Tibial nerve (tissue), 4 donors: ENCODE measurements at places on chromosomes 6 and 20.

- H3K27me3 ChIP-seq = no peaks in the 10 kb centered on the region
- no peaks in the 10 kb centered on the region for H3K36me3 ChIP-seq
- H3K4me3 ChIP-seq = no peak overlapping the region
- DNase-seq = no peak
These were observed 32.7 kb downstream of the WDR27 start for GRCh38 chr6:169669147-169669546.

DNA sequence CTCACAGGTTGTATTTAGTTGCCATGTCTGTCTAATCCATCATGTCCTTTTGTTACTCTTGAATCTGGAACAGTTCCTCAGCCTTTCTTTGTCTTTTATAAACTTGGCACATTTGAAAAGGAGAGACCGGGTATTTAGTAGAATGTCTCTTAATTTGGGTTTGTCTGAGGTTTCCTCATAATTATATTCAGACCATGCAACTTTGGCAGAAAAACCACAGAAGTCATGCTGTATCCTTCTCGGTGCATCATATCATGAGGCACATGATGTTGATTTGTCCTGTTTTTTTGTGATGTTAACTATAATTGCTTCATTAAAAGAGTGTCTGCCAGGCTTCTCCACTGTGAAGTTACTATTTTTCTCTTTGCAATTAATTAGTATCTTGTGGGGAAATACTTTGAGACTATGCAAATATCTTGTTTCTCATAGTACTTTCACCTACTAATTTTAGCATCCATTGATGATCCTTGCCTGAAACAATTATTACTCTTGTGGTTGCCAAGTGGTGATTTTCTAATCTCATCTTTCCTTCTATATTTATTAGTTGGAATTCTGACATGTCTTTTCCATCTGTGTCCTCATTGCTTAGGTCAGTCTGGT, 837.3 kb downstream of the DHX35 start:
- no peaks in the 10 kb centered on the region for H3K4me1 ChIP-seq
- H3K27ac ChIP-seq = no peak overlapping the region
- no peaks in the 10 kb centered on the region for H3K36me3 ChIP-seq
- no peaks in the 10 kb centered on the region for H3K27me3 ChIP-seq
- no peak for DNase-seq

GRCh38 chr6:104526376-104526775, 333.3 kb downstream of the HACE1 start:
- no peaks in the 10 kb centered on the region for H3K36me3 ChIP-seq
- no peak for DNase-seq
- peak overlapping the region; percentile 51 for H3K27ac ChIP-seq
- H3K27me3 ChIP-seq = no peaks in the 10 kb centered on the region
- peak overlapping the region; percentile 28 for H3K4me3 ChIP-seq

DNA sequence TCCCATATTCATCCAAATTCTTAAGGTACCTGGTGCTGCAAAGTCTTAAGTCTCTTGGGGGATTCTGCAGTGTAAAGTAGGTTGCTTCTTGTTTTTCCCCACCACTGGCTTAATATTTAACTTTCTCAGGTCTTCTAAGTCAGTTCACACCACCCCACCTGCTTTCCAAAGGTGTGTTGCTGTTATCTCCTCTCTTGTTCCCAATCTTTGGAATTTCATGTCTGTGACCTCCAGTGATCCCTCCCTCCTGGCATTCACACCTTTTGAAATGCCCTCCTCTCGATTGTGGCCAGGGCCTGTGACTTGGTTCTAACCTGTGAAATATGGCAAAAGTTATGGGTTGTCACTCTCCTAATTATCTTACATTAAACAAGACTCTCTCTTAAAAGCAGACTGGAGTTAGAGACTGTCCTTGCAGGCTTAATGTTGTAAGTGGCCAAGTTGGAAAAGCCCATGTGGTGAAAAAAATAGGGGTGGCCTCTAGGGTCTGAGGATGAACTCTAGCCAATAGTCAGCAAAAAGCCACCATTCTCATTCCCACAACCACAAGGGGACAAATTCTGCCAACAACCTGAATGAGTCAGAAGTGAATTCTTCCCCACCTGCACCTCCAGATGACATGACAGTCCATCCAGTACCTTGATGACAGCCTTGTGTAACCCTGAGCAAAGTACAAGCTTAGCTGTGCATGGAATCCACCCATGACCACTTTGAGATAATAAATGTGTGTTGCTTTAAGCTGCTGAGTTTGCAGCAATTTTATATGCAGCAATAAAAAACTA, 45.1 kb downstream of the ADGRF1 start:
- DNase-seq = no peak
- no peak overlapping the region for H3K27ac ChIP-seq
- no peaks in the 10 kb centered on the region for H3K27me3 ChIP-seq
- no peak overlapping the region for H3K4me3 ChIP-seq

- no peaks in the 10 kb centered on the region for H3K27me3 ChIP-seq
- no peak for DNase-seq
- peak overlapping the region; percentile 19 for H3K27ac ChIP-seq
- no peaks in the 10 kb centered on the region for H3K36me3 ChIP-seq
- H3K4me3 ChIP-seq = no peak overlapping the region
- H3K4me1 ChIP-seq = no peaks in the 10 kb centered on the region
These were observed 56.9 kb upstream of the NXT1 start for GRCh38 chr20:23293689-23294088.

GRCh38 chr6:22605736-22606135, 36.4 kb downstream of the HDGFL1 start:
- H3K36me3 ChIP-seq = no peaks in the 10 kb centered on the region
- no peaks in the 10 kb centered on the region for H3K4me1 ChIP-seq
- H3K27ac ChIP-seq = no peak overlapping the region
- no peak overlapping the region for H3K4me3 ChIP-seq
- no peak for DNase-seq

DNA sequence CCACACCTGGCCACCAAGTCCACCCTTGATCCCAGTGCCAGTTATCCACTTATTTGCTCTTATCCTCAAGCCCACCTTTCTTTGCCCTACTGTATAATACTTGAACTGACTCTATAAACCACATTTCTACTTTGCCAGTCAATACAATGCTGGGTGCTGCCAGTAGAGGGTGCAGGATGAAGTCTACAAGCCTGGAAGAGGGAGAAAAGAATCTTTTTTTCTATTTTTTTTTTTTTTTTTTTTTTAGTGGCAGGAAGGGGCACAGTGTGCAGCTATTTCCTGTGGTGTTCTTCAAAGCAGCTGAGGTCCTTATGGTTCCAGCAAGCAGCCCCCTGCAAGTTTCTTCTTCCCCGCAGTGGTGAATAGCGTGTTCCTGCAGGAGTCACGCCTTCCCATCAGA, 22.2 kb upstream of the GABRR1 start:
- H3K27ac ChIP-seq = no peak overlapping the region
- no peaks in the 10 kb centered on the region for H3K36me3 ChIP-seq
- H3K4me3 ChIP-seq = no peak overlapping the region
- no peaks in the 10 kb centered on the region for H3K4me1 ChIP-seq

GRCh38 chr20:7939663-7940062, 595 bp downstream of the HAO1 start:
- H3K4me3 ChIP-seq = no peak overlapping the region
- no peaks in the 10 kb centered on the region for H3K36me3 ChIP-seq
- DNase-seq = no peak

DNA sequence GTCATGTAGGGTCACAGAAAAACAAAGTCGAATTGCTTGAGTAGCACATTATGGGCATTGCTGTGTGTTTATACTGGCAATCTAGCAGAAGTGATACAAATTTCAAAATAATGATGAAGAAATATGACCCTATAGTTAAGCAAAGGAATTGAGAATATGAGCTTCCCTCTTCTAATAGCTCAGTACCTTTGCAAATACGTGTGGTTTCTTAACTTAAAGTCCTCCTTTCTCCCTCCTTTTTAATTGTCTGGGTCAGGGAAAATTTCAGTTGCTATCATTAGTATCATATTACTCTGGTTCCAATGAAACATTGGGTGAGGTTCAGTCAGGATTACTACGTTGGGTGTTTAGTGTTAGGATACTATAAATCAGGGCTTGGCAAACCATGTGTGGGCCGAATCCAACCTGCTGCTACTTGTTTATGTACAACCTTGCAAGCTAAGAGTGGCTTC, 166.8 kb upstream of the CARMIL1 start:
- no peaks in the 10 kb centered on the region for H3K36me3 ChIP-seq
- H3K27me3 ChIP-seq = no peaks in the 10 kb centered on the region
- H3K27ac ChIP-seq = no peak overlapping the region
- no peaks in the 10 kb centered on the region for H3K4me1 ChIP-seq
- no peak overlapping the region for H3K4me3 ChIP-seq

- no peaks in the 10 kb centered on the region for H3K36me3 ChIP-seq
- H3K4me3 ChIP-seq = no peak overlapping the region
- H3K27me3 ChIP-seq = no peaks in the 10 kb centered on the region
- no peak overlapping the region for H3K27ac ChIP-seq
- H3K4me1 ChIP-seq = no peaks in the 10 kb centered on the region
These were observed 64.1 kb upstream of the BEND6 start for GRCh38 chr6:56890683-56891429.

DNA sequence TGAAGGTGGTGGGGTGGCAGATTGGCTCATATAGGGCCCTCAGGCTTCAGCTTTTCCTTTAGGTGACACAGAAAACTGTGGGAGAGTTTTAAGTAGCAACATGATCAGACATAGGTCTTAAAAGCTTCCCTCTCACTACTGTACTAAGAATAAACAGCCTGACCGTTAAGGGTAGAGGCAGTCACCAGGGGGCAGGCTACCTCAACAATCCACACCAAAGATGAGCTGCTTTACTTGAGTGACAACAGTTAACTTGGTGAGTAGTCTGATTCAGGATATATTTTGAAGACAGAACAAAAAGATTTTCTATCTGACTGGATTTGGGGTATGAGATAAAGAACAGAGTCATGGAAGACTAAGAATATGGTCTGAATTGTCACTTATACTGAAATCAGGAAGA, 193.1 kb upstream of the SHLD1 start:
- no peaks in the 10 kb centered on the region for H3K4me1 ChIP-seq
- peak; percentile 21 for DNase-seq
- H3K27me3 ChIP-seq = no peaks in the 10 kb centered on the region
- H3K4me3 ChIP-seq = no peak overlapping the region

GRCh38 chr20:32366380-32366779, 8.2 kb downstream of the ASXL1 start:
- H3K36me3 ChIP-seq = peaks cover 3% of the 10 kb centered on the region
- DNase-seq = no peak
- no peak overlapping the region for H3K27ac ChIP-seq
- peaks cover 83% of the 10 kb centered on the region for H3K4me1 ChIP-seq

- peak overlapping the region; percentile 95 for H3K27ac ChIP-seq
- no peak overlapping the region for H3K4me3 ChIP-seq
- H3K36me3 ChIP-seq = peaks cover 3% of the 10 kb centered on the region
- H3K27me3 ChIP-seq = no peaks in the 10 kb centered on the region
- DNase-seq = no peak
These were observed 4.5 kb downstream of the FOXO3 start for GRCh38 chr6:108565091-108565766.

DNA sequence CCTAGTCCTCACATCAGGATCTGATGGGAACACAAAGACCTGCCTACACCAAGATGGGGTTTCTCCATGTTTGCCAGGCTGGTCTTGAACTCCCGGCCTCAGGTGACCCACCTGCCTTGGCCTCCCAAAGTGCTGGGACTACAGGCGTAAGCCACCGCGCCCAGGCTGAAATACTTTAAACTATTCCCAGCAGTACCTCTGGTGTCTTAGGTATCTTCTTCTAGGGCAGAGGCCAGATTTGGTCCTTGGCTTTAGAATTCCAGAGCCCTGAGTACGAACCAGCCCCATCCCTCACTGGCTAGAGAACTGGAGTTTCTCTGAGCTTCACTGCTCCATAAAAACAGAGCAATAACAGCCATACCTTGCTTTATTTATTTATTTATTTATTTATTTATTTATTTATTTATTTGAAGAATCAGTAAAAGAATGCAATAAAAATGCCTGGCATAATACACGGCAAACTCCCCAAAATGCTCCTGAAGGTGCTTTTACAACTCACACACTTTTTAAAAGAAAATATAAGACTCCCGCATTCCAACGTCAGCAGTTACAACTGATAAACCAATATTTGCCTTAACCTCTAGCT, 312.1 kb downstream of the TFAP2C start:
- no peak overlapping the region for H3K27ac ChIP-seq
- H3K4me3 ChIP-seq = no peak overlapping the region
- H3K27me3 ChIP-seq = no peaks in the 10 kb centered on the region
- H3K36me3 ChIP-seq = no peaks in the 10 kb centered on the region
- DNase-seq = no peak
- H3K4me1 ChIP-seq = no peaks in the 10 kb centered on the region

GRCh38 chr6:81800666-81801065, 48.2 kb upstream of the TENT5A start:
- no peaks in the 10 kb centered on the region for H3K4me1 ChIP-seq
- H3K4me3 ChIP-seq = no peak overlapping the region
- H3K27me3 ChIP-seq = no peaks in the 10 kb centered on the region
- H3K36me3 ChIP-seq = no peaks in the 10 kb centered on the region

DNA sequence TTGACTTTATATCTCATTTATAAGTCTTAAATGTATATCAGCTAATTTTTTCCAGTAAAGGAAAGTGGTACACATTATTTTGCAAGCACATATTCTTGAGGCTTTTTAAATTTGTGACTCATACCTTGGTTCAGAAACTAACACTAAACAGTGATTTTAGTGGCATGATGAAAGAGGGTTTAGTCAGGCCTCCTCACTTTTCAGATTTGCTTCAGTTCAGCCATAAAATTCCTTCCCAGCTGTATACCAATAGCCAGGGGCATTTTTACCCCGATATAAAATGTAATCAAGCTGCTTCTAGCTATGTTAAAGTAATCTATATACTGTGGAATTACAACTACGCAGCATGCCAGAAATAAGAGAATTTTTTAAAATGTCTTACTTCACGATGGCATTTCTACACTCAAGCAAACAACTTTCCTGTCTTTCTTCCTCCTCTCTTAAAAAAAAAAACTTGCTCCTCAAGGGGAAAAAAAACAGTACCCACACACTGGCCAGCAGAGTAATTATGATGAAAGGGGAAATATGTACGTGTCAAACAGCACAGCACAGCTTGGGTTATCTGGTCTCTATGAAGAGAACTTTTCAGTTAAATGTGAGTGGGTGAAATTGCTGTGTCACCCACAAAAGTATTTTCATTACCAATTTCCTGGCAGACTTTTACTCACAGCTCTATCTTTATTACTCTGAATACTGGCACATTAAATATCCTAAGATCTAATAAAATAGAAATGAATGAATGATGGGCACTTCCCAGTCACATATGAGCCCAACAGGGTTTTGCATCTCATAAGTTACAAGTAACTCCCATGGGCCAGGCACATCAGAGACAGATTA, 244.8 kb upstream of the TENT5A start:
- H3K4me3 ChIP-seq = no peak overlapping the region
- no peaks in the 10 kb centered on the region for H3K36me3 ChIP-seq
- no peaks in the 10 kb centered on the region for H3K27me3 ChIP-seq
- peak overlapping the region; percentile 44 for H3K27ac ChIP-seq

GRCh38 chr20:33232486-33233072, 3.2 kb upstream of the BPIFA1 start:
- no peak overlapping the region for H3K4me3 ChIP-seq
- H3K27ac ChIP-seq = no peak overlapping the region
- H3K27me3 ChIP-seq = peaks cover 8% of the 10 kb centered on the region
- H3K4me1 ChIP-seq = no peaks in the 10 kb centered on the region
- H3K36me3 ChIP-seq = no peaks in the 10 kb centered on the region

GRCh38 chr20:51862796-51863195, 60.5 kb upstream of the SALL4 start:
- H3K36me3 ChIP-seq = no peaks in the 10 kb centered on the region
- H3K4me3 ChIP-seq = no peak overlapping the region
- H3K27ac ChIP-seq = no peak overlapping the region
- H3K27me3 ChIP-seq = no peaks in the 10 kb centered on the region
- H3K4me1 ChIP-seq = no peaks in the 10 kb centered on the region
